ENCODE measurements at places on chromosomes 4 and X.

DNA sequence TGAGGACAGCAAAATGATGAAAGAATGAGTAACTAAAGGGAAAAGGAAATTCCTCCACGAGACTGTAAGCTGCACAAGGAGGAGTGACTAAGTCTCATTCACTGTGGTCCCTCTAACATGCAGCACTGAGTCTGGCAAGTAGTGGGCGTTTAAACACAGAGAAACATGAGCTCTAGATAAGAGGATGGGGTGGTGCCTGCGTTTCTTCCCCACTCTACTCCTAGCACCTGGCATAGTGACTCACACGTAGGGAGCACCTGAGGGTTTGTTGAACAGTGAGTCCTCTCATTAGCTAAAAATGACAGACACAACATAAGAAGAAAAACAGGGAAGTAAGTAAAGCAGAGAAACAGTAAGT is 105.8 kb upstream of the CBR4 start:
- DNase-seq, result peak; percentile 99

DNA sequence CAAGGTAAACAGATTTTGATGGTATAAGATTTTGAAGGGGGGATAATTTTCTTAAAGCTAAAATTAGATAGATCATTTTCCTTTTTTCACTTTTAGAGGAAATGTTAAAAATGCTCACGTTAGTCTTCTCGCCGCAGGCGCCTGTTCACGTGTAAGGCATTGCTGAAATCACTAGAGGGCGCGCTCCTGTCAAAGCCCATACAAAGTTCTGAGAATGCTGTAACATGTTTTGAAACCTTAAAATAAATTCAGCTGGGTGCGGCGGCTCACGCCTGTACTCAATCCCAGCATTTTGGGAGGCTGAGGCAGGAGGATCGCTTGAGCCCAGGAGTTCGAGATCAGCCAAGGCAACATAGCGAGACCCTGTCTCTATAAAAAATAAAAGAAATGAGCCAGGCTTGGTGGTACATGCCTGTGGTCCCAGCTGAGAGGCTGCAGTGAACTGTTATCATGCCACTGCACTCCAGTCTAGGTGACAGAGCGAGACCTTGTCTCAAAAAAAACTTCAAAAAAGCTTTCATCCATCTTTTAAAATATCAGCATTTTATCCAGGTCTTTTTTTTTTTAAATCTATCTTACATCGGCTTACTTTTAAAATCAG is 138.0 kb downstream of the RBMX2 start:
- peak; percentile 57 for DNase-seq

DNA sequence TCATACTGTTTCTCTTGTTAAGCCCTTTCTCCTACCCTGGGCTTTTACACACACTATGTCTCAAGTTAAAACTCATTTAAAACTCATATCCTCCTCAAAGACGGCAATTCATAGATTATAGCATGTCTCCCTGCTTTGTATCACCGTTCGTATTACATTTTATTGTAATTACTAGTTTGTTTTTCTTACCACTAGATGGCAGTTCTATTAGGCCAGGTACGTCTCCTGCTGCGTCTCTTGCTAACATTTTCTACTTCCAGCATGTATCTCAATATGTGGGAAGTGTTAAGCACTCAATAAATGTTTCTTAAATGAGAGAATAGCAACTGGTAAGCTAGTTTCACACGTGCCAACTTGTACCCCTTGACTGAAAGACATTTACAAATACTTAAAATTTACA is 450.3 kb upstream of the PCDH7 start:
- DNase-seq, result no peak

DNA sequence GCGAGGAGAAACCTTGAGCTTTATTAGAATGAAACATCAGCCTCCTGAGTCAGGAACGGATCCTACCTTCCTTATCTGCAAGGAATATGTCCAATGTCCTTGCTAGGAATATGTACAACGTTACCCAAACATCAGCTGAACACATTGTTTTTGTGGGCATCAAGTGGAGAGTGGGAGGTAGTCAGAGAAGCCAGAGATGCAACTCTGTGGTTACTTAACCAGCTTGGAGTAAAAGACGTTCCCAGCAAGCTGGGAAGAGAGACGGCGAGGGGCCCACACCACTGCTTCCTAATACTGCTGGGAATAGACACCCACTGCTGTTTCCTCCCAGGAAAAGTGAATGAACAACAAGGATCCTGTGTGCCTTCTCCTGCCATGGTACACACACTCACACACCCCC is 74.4 kb upstream of the PLAC1 start:
- no peak for DNase-seq

DNA sequence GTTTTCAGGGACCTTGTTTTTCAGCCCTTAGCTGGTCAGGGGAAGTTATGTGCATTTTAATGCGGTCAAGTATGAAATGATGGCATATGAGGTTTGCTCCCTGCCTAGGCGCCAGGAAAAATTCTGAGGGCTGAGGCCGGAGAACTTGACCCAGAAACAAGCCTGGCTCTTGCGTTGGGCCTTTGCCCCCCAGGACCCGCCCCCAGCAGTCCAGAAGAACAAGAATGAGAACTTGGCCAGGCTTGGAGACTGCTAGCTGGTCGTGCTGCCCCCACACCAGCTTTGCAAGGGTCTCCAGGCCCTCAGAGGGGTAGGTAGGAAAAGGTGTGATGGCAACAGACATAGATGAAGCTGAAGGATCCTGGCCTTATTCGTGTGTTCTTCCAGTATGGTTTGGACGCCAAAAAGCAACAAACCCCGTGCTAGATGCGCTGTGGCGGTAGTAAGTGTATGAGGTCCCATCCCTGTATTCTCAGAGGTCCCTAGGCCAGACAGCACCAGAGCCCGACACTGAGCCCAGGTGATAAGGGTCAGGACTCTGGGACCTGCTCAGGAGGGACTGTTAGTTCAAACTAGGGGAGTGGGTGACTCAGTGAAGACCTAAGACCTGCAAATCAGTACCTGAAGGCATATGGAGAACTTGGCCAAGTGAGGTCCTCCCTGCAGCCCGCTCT is 10.5 kb downstream of the NKX3-2 start:
- DNase-seq, result no peak

DNA sequence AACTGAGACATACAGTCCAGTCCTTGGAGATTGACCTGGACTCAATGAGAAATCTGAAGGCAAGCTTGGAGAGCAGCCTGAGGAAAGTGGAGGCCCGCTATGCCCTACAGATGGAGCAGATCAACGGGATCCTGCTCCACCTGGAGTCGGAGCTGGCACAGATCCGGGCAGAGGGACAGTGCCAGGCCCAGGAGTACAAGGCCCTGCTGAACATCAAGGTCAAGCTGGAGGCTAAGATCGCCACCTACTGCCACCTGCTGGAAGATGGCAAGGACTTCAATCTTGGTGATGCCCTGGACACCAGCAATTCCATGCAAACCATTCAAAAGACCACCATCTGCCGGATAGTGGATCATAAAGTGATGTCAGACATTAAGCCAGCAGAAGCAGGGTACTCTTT is 20.4 kb upstream of the FRMPD3 start:
- DNase-seq, result peak; percentile 28

DNA sequence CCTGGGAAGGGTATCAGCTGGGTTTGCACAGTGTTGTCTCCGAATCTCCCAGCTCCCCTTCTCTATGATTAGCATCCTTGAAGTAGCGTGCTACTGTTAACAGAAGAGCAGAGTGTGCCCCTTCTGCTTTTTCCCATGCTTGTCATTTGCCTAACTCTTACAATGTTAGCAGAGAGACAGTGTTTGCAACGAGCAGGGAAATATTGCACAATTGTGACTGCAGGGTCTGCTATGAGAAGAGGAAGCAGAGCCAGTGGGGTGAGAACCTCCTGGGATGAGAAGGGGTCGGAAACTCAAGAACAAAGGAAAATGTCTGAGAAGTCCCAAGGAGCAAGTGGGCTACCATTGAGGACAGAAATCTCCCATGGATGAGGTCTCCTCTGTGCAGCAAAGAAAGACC is 7.8 kb upstream of the CHRNA9 start:
- no peak for DNase-seq

GRCh38 chr4:187992971-187993370 is 2.6 kb upstream of the ZFP42 start:
- no peak for DNase-seq

DNA sequence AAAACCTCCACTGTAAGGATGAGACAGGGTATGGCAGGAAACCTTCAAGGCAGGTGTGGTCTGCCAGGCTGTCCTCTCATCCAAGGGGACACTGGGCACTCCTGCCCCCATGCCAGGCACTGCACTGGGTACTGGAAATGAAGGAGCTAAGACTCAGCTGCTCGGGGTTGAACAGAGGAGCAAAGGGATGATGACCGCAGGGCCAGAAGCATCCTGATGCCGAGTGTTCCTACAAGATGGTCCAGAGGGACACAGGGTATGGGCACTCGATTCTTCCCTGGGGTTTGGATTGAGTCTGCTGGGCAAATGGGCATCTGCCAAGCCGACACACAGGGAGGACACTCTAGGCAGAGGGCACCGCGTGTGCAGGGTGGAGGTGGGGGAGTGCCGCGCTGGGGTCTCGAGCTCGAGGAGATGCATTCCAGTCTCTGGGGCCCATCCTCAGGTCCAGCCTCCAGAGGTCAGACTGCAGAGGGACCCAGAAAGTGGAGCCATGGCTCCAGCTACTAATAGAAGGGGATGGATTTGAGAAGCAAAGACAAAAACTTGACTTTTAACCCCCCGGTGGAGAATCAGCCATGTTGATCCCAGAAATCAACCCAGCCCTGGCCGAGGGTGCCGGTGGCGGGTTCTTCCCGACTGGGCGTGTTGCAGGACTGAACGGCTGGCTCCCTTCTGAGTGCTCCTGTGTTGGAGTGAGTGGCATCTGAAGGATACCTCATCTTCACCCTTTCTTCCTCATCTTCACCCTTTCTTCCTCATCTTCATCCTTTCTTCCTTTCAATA is 247.0 kb downstream of the AFAP1 start:
- DNase-seq, result no peak

GRCh38 chr4:47675806-47676205 is 162.1 kb downstream of the CORIN start:
- DNase-seq, result no peak

GRCh38 chr4:98027827-98028226 is 115.4 kb downstream of the STPG2 start:
- DNase-seq, result no peak

GRCh38 chrX:47235691-47236103 is 2.9 kb downstream of the USP11 start:
- no peak for DNase-seq

- DNase-seq, result peak; percentile 50
These were observed 69.6 kb downstream of the NOCT start for GRCh38 chr4:139085141-139085540.

- peak; percentile 41 for DNase-seq
These were observed 421.2 kb upstream of the TENM3 start for GRCh38 chr4:181822005-181822375.

DNA sequence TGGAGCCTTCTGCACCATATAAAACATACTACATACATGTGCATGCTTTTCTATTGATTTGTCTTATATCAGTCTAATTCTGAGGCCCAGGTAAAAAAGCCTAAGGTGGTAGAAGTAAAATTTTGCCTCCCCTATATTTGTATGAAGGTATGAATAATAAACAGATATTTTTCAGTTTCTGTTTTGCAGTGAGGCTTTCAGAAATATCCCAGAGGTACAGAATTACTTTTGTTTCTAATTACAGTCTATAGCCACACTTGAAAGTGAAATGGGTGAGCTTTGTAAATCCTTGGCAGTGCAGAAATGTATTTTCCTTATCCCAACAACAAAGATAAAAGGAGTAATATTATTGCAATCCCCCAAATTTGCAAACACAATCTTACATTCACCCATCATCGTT is 59.5 kb downstream of the DDX60 start:
- DNase-seq, result no peak

GRCh38 chr4:16065066-16065465 is 18.8 kb downstream of the PROM1 start:
- DNase-seq, result no peak

GRCh38 chr4:53781629-53782457 is 190.6 kb upstream of the LNX1 start:
- no peak for DNase-seq

GRCh38 chrX:21853578-21853977 is 2.2 kb upstream of the YY2 start:
- no peak for DNase-seq

DNA sequence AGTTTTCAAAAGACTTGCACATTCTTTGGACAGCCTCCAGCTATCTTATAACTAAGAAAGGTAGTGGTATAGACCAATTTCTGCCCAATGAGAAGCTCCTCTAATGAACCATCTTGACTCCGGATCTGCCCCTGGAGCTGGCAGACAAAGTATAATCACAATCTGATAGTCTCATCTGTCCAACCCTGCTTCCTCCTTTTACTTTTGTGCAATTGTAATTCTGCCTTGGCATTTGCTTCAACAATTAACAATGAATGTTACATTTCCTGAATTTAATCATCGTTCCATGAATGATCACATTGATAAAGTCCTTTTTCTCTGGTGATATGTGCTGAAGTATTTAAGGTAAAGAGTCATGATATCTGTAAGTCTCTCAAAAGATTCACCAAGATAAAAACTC is 27.8 kb downstream of the FRYL start:
- DNase-seq, result no peak

- DNase-seq, result no peak
These were observed 175.1 kb downstream of the AR start for GRCh38 chrX:67718926-67719325.

DNA sequence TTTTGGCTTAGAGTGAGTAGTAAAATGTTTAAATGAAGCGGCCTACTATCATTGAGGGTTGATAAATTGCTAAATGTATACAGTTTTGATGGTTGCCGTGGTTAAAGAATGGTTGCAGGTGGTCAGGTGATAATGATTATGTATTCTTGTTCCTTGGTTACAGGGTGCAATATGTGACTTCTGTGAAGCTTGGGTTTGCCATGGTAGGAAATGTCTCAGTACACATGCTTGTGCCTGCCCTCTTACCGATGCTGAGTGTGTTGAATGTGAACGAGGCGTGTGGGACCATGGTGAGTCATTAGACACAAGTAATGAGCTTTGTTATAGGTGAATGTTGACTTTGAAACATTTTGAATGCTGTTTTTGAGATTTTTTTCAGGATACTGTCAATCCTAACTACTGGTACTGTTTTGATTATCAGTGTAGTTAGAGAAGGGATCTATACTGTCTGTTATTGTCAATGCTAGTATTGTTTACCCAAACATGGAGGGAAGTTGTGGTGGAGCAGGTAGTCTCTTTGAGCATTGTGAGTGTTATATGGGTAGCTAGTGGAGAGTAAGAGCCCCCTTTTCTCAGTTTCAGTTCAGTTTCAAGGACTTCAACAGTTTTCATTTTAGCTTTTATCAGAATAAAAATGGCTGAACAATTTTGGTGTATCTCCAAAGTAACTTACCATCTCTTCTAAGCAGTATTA is 8.9 kb downstream of the ZNF330 start:
- DNase-seq, result no peak

DNA sequence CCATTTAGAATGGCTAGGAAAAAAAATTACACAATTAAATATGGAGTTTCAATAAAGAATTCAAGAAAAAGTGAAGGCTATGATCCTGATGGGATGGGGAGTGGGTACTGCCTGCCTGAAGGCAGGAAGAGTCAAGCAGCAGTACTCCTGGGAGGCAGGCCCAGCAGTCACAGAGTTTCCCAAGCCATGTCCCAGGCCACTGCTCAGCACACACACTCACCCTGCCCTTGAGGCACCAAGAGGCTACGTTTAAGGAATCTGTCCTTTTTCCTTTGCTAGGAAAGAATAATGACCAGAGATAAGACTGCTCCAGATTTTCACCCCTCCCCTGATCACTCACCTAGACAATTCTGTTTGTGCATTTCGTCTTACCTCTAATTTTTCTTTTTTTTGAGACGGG is 30.2 kb downstream of the MAP7D3 start:
- DNase-seq, result no peak

- DNase-seq, result no peak
These were observed 89.7 kb upstream of the PCDH7 start for GRCh38 chr4:30630431-30630830.

GRCh38 chrX:17758382-17758781 is 21.1 kb downstream of the SCML1 start:
- no peak for DNase-seq

Measured in fibroblast of the aortic adventitia (primary cell).